ENCODE measurements at places on chromosomes 12 and 14. TPM values are rescaled to one million over a fixed set of nuclear protein-coding genes. Genes with fewer than 3 reads are reported as not detected.
A peak's percentile ranks its signal among the peaks of the same experiment; 100 is the strongest.

- DNase-seq: no peak
These were observed 261.7 kb downstream of the MSRB3 start for GRCh38 chr12:65540140-65540539.

DNA sequence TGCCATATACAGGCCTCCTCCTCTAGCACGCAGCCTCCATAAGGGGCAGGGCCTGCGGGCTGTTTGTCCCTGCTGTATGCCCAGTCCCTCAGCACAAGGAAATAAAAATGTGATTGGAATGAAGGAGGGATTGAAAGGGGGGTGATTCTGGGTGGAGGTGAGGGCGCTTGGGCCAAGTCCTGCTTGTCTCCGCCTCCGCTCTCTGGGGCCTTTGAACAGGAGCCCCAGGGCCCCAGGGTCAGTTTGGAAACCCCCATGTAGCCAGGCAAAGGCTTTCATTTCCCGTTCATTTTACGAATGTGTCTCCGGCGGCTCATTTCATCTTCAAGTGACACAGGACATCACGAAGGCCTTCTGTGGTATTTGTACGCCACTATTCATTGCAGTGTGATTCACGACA lies 4.5 kb upstream of the CACNA2D4 start:
- no peak for DNase-seq

GRCh38 chr14:65824285-65824977 lies 411.9 kb downstream of the FUT8 start:
- DNase-seq: peak; percentile 70

- DNase-seq: no peak
These were observed 185.1 kb downstream of the ETNK1 start for GRCh38 chr12:22810036-22810435.

- peak; percentile 73 for DNase-seq
These were observed 78.0 kb downstream of the SRGAP1 start for GRCh38 chr12:63922474-63922873.

DNA sequence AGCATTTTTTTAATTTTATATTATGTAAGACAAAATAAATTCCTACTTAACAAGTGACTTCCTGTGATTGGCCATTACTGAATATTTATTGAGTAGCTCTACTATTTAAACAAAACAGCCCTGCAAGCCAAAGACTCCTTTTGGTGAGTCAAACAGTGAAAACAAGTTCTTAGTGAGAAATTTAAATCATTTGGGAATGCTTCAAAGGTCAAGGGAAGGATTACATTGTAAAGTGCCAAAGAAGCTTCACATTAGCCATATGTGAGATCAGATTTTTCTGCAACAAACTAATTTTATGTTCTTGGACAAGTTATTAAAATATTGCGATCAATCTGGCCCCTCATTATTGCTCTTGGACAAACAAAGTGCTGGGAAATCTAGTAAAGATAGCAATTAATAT lies 795.4 kb upstream of the MGAT4C start:
- peak; percentile 1 for DNase-seq

DNA sequence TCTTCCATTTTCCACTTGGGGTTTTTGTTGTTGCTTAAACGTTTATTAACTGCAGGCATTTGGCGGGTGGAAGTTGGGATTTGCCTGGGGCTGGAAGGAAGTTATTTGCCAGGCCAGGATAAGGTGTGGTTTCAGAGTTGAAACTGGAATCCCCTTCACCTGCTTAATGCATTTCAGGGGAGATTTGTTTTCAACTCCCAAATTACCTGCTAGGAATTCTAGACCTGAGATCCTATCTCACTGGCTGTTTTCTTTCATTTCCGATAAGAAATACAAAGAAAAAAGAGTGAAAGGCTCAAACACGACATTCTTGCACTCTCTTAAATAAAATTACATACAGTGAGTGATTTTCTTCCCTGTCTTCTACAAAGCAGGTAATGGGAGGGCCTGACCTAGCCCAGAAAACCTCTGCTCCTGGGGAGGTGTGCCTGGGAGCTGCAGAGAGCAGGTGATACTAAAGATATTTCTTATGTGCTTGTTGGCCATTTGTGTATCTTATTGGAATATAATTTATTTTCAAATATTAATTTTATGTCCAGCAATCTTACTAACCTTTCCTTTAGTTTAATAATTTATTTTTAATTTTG lies 278.2 kb downstream of the ZFP36L1 start:
- DNase-seq: no peak

DNA sequence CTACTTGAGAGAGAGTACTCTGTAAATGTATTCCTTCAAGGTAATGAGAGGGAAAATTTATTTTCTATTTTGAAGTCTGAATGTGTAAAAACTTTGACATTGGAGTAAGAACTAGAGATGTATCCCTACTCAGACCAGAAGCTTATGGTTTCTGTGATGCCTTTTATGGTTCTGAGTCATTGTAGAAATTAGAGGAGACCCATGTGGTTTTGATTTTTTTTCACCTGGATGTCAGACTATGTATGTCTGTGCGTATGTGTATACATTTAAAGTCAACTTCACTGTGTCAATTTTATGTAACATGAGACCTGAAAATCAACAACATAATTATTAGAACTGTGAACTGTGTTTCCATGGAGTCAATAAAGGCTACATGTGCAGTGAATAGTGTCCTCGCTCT lies 302.0 kb downstream of the TRHDE start:
- DNase-seq: peak; percentile 12

DNA sequence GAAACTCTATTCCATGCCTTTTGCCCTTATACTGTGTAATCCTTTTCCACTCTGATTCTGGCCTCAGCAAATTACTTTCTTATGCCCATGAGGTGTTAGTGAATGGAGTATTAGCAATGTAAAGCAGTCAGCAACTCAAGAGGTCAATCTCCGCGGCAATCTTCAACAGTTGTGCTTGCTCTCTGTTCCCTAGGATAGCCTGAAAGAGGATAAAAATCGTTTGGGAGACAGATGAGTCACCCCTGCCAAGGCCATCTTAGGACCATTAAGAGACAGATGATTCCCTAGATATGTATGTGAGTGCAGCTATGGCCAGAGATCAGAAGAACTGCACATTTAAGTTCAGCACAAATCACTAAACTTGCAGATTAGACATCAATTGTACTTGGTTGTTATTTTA lies 1145.8 kb downstream of the GALC start:
- DNase-seq: peak; percentile 51

DNA sequence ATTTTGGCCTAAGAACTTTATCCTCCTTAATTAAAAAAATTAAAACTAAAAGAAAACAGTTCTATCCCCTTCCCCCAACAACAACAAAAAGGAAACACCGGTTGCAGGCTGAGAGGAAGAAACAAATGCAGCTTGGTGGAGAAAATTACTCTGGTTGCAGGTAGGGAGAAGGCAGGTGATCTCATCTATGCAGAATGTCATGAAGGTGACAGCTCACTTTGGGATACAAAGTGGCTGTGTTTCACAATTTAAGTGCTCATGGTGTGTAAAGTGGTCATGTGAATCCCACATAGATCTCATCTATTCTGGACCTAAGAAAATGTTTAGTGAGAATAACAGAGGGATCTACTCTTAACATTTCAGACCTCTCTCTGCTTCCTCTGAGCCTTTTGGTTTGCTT lies 219.7 kb upstream of the PKP2 start:
- DNase-seq: no peak

DNA sequence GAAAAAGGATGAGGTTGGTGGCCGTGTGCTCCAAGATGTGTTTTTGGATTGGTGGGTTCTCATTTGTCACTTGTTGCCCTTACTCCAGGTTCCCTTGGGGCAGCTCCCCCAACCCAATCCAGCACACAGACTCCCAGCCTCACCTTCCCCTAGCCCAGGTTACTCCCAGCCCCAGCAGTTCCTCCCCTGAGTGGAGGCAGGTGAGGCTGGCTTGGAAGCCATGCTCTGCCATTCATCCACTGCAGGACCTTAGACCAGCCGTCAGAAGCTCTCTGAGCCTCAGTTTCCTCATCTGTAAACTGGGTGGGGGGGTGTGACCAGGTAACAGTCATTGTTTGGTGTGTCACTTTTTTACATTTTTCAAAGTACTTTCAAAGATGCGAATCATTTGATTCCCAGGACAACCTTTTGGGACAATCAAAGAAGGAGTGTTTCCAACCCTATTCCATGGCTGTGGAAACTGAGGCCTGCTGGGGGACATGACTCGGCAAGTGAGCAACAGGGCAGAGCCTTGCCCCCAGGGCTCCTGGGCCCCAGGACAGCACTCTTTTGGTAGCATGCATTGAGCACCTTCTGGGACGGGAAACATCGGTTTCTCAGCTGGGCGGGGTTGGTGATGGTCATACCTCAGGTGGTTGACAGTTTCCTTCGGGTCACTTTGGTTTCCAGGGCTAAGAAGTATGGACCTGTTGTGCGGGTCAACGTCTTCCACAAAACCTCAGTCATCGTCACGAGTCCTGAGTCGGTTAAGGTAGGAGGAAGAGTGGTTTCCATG lies 7.2 kb downstream of the CYP46A1 start:
- no peak for DNase-seq

- DNase-seq: peak; percentile 1
These were observed 368.2 kb downstream of the BTG1 start for GRCh38 chr12:91777268-91777992.

- no peak for DNase-seq
These were observed 462.4 kb upstream of the RGS6 start for GRCh38 chr14:71469643-71470335.

DNA sequence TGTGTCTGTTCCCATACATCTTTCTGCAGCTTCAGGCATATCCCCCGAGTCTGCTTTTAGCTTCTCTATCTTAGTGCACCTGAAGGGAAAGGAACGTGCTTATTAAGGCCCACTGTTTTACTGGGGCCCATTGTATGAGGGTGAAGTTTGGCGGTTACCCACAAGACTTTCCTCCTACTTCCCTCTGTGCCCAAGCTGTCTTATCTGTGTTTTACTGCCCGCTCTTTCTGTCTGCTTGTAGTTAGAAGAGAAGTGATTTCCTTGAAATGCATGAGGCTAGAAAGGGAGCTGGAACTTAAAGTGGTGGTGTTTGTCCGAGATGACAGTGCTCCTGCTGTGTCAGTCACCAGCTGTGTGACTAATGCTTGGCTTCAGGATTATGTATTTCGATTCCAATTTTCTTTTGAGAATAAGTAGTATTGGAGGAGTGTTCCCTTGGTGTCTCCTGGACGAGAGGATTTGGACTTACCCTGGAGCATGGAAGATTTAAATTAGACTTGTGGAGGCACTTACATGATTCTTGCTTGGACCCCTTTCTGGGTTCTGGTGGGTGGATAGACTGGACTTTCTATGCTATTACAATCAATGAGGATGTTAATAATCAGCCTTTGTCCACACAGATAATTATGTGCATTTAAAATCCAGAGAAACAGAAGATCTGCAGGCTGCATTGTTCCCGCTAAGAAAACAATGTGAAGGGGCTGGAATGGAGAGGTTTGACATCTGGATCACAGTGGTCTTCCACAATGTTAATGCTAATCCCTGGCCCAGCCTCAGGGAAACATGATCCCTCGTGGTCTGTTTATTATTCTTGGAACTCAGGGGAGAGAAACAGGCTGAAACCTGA lies 13.9 kb upstream of the KRT86 start:
- peak; percentile 80 for DNase-seq

GRCh38 chr14:69357544-69358200 lies 40.4 kb downstream of the ERH start:
- no peak for DNase-seq

DNA sequence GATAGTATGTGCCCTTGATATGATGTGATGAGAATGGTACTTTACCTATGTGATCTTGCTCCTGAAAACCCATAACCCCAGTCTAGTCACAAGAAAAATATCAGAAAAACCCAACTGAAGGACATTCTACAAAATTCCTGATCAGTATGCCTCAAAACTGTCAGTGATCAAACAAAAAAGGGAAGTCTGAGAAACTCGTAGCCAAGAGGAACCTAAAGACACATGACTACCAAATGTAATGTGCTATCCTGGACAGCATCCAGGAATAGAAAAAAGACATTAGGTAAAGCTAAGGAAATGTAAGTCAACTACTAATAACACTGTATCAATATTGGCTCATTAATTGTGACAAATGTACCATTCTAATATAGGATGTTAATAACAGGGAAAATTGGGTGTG lies 4.1 kb upstream of the WIF1 start:
- DNase-seq: no peak

DNA sequence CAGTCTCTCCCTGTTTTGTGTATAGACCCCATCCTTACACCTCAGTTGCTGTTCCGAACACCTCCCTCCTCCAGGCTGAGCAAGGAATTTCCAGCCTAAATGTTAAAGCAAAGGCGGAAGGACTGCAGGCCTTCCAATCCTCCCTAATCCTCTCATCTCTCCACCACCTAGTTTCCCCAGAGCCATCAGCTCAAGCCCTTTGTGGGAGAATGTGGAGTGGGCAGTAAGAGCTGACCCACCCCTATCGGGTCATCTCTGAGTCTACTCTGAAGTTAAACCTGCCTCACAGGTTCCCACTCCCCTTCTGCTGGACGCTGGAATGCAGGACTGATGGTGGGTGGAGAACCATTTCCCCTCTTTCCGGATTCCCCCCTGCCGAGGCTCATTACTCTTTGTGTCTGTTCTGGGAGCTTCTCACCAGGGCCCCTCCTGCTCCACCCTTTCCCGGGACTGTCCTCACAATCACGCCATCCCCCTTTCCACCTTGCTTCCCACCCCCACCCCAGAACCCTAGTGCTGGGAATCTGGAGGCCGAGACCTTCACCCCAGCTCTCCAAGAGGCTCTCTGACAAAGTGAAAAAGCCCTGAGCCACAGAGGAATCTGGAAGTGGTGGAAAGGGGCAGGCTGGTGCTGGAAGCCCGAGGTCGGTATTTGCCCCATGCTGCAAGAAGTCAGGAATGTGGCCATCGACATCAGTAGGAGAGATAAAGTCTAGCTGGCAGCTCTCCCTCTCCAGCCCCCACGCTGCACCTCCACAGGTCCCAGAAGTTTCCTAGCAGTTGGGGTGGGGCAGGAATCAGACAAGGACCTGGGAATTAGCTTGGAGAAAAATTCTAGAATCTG lies 3.3 kb upstream of the KRT18 start:
- DNase-seq: peak; percentile 62

DNA sequence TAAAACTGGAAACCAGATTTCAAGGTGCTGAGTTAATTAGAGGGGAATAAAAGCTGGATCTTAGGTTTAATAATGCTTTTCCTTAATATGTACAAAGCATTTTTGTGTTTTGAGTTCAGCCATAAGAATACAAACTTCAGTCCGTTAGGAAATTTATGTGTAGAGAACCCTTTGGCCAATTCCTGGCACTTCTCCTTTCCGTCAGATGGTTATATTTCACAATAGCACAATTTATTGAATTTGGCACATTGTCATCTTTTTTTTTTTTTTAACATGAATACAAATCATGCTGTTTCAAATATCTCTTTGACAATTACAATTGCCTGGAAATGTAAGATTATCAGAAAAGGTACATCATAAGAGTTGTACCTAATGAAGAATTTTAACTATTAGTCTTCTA lies 56.2 kb upstream of the DDHD1 start:
- DNase-seq: no peak

GRCh38 chr14:99199846-99200653 lies 71.9 kb downstream of the BCL11B start:
- no peak for DNase-seq

- no peak for DNase-seq
These were observed 134.2 kb downstream of the ESRRB start for GRCh38 chr14:76510181-76510580.

Gene RNASE11
- not detected for total RNA-seq

Gene NYNRIN
- 1.7 TPM for total RNA-seq

Gene TDRD9
- total RNA-seq: 0.18 TPM

Gene PZP
- total RNA-seq: not detected

Gene OR4E2
- total RNA-seq: not detected

Gene MFAP5
- total RNA-seq: 0.90 TPM

Gene AMDHD1
- total RNA-seq: under 0.01 TPM

Gene COPZ1
- total RNA-seq: 262 TPM

Gene CD69
- not detected for total RNA-seq

Gene KRT77
- not detected for total RNA-seq

Gene SPTB
- total RNA-seq: under 0.01 TPM

Gene KERA
- total RNA-seq: not detected

Gene DPF3
- total RNA-seq: 32.8 TPM

Gene C12orf50
- not detected for total RNA-seq

All from IMR-90 (cell line).